NCI-H1417 (cell line): ENCODE measurements at places on chromosomes 1 and 21.
A peak's percentile ranks its signal among the peaks of the same experiment; 100 is the strongest.

DNA sequence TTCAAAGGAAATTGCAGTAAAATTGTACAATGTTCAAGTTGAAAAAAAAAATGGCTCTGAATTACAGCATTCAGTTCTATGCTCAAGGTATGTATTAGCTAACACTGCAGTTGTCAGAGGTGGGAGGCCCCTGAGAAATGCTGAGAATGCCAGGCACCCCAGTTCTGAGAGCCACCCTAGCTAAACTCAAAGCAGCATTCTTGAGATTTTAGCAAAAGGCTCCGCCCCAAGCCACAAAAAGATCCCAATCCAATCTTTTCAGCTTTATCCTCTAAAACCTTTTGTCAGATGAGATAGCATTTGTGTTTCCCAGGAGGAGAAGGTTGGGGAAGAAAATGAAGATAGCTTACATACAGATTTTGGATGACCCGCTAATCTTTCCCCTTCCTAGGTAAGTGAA, 68.8 kb downstream of the SMYD2 start:
- DNase-seq, result no peak

DNA sequence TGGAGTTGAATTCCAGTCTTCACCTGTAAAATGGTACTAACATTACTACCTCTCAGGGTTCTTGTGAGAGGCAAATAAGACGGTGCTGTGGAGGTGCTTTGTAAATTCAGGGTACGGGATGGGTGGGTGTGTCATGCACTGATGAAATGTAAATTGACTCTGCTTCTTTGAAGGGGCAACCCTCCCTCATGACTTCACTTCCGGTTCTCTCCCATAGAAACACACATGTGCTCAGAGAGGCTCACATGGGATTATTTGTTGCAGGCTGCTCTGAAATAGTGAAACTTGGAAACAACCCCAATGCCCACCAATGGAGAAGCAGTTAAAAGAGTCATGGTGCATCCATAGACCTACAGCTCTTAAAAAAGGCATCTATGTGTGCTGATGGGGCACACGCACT, 44.9 kb upstream of the SCMH1 start:
- DNase-seq, result no peak

GRCh38 chr1:25432749-25433388, 2.2 kb downstream of the MACO1 start:
- no peak for DNase-seq

DNA sequence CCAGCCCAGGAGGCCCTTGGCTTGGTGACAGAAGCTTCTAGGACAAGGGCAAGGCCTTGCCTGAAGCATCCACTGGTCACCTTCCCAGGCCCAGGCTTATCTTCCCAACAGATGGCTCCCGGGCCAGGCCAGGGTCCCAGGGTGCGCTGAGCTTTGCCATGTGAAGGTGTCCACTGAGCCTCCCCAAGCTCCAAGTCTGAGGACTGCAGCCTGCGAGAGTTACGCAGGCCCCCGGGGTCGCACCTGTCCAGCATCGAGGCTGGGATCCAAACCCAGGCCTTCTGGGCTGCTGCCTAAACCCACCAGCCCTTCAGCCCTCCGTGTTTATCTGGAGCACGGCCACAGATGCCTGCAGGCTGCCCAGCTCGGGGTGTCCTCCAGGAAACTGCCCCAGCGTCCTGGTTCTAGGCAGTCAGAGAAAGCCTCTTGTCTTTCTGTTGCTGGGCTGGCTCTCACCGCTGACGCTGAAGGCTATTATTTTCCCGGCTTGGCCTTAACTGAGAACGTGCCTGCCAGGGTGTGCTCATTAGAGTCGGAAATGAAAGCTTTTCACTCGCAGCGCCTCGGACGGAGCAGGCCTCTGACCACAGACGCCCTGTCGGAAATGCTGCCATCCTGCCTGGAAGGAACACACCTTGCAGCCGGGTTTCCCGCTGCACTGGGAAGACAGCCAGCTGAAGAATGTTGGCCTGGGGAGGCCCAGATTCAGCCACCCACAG, 71.4 kb downstream of the MEGF6 start:
- peak; percentile 2 for DNase-seq

DNA sequence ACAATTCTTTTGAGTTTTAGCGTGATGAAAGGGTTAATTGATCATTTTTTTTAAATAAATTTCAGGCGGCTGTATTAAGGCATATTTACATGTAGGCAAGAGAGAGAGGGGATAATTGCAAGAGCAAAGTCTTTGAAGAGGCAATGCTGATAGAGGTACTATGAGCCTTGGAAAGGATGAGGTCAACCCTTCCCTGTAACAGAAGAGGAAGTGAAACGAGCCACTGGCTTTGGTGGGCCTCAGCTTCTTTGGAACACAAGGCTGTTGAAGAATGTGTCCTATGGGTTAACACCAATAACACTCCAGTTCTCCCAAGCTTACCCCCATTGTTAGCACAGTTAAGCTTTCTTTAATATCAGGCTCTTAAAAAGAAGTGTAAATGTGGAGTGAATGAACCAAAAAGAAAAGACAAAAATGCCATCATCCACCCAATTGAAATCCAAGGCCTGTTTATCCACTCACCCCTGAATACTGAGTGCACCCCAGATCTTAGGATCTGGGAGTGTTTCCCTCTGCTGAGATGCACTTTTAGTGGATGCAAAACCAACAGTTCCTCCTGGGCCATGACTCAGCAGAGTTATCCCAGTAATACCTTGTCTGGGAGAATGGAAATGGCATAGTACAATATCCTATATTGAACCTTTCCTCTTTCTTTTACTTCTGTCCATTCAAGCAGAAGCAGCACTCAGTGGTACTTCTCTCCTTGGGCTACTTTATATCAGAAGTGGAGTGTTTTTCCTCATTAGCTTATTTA, 216.4 kb downstream of the SLC44A5 start:
- DNase-seq, result no peak

DNA sequence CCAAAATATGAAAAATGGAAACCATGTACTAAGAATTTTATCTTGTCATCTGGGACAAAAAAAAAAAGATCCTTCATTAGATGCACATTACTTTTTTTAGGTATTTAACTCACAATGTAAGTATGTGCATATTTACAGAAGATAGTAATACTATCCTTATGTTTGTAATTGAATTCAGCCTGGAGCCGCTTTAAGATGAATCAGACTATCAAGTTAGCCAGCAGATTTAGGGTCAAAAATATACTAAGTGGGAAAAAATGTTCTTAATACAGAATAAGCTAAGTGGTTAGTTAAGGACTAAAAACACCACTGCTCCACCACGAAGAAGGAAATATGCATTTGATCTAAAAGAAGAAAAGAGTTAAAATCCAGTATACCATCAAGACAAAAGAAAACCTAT, 49.1 kb downstream of the DSCAM start:
- no peak for DNase-seq

DNA sequence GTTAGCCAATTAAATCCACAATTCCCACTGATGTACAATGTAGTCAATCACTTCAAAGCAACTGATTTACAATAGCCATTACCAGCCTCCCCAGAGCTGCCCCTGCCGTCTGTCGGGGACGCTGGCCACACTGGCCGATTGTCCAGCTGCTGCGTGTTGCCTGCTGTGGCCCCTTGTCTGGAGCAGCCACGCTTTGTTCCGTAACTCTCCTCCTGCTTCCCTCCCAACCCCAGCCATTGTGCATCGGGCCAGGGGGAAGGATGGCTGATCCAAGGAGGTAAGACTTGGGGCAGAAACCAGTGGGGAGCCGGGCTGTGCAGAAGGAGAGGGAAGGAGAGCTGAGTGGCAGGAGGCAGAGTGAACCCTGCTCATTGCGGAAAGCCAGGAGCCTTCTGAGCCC, 83.6 kb upstream of the LYST start:
- DNase-seq, result no peak

DNA sequence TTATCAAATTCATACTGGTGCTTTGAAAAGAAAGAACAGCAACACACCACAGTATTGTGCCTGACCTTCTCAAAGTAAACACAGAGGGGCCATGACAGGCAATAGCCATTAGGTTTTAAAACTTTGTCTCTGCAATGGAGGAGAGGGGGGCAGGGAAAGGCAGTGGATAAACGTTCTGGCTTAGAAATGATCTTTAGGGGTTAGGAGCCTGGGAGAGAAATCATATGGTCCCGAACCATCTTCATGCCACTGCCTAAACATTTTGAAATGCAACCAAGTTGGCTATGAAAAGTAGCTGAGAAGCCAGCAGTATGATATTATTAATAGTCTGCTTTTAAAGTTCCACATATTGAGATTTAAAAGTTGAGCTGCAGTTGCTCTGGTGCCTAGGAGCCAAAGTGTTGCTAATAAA, 39.8 kb downstream of the PLPP3 start:
- no peak for DNase-seq

DNA sequence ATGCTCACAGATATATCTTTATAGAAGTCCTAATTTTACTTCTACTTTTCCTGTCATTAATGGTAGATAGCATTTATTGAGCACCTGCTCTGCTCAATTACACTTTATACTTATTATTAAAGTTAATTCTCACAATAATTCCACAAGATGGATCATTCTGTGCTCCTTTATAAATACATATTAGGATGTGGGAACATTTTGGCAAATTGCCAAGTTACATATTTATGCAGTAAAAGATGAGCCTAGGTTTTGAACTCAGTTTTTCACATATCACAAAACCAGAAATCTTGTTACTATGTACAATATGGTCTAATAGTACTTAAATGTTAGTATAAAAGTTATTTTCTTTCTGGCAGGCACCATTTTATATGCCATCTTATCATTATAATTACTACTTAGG, 895.0 kb upstream of the B3GALT2 start:
- DNase-seq, result no peak

- DNase-seq, result no peak
These were observed 3.9 kb upstream of the TNFRSF4 start for GRCh38 chr1:1217621-1218523.
